ENCODE measurements at places on chromosomes 11 and 22.

- no peak for DNase-seq
These were observed 791.2 kb upstream of the FAT3 start for GRCh38 chr11:91433284-91434010.

GRCh38 chr11:17845431-17845881 is 110.9 kb downstream of the KCNC1 start:
- no peak for DNase-seq

DNA sequence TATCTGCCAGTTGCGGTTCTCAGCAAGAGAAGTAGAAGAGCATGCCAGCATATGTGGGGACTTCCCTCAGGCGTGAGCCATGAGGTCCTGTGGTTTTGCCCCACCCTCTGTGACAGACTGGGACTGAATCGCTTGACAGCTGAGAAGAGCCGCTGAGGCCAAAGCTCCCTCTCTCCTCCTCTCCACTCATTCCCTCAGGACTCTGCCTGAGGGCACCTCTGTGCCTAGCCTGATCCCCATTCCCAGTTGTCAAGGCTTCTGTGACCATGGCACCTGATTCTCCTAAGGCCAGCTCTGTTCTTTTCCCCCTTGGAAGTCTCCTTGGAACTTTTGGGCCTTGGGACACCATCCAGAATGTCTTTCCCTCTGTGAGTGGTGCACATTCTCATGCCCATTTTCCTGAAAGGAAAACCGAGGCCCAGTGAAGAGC is 27.0 kb downstream of the ART5 start:
- DNase-seq = peak; percentile 60

GRCh38 chr11:117121176-117121575 is 22.9 kb upstream of the PAFAH1B2 start:
- no peak for DNase-seq

DNA sequence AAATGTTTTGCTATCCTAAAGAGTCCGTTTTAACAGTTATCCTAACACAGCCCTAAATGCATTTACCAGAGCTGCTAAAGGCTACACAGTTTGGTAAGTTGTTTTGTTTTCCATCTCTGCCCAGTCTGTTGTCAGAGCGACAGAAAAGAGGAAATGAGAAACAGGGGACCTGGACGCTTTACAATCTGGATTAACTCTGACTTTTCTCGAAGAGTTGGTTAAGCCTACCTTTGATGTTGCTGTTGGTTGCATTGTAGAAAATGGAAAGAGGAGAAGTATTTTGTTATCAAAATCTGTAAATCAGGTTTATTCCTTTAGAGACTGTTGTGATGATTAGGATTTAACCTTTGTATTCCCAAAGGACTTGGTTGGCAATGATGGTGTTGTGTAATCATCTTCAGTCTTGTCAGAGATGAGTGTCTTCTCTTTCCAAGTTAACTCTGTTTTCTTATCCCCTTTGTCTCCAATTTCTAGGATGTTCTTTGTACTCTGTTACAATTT is 481 bp downstream of the ANGPTL5 start:
- no peak for DNase-seq

GRCh38 chr22:38305471-38306448 is 11.5 kb downstream of the CSNK1E start:
- DNase-seq = no peak

GRCh38 chr11:80872116-80872728 is 1431.4 kb upstream of the TENM4 start:
- DNase-seq = no peak

GRCh38 chr11:128302425-128303186 is 284.8 kb downstream of the ETS1 start:
- no peak for DNase-seq

DNA sequence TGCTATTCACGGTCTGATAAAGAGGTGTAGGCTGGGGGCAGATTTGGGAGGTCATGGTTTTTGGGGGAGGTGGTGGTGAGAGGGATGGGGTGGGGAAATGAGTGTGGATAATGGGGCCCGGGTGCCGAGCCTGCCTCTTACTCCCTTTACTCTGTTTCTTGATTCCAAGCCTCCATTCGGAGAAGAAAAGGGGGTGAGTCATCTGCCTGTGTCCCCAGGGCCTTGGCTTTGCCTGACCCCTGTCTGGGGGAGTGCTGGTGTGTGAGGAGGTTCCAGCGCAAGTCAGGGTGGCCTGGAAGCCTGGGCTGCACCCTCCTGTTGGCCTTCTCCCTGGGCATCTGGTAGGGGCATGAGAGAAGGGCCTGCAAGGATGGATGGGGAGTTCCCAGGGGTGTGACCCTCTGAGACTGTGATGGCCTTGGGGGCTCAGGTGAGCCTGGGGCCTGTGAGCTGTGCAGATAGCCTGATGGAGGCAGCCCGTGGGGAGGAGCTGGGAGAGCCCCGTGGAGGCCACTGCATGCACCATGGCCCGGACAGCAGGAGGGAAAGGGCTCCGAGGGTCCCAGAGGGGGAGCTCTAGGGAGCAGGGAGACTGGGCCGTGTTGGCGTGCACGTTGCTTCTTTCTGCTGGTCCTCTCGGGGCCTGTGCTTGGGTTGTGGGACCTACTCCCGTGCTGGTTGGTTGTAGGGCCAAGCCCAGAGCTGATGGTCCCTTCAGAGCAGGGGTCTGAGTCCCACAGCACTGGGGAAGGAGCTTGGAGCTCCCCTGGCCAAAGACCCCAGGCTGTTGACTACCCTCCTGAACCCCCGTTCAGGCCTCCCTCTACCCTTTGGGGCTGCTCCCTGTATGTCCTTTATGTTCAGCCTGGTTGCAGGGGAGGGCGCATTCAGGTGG is 26.3 kb upstream of the ACR start:
- DNase-seq = no peak

GRCh38 chr11:16881766-16882165 is 132.4 kb downstream of the PLEKHA7 start:
- DNase-seq = no peak

GRCh38 chr11:34603129-34604001 is 17.5 kb upstream of the EHF start:
- no peak for DNase-seq

DNA sequence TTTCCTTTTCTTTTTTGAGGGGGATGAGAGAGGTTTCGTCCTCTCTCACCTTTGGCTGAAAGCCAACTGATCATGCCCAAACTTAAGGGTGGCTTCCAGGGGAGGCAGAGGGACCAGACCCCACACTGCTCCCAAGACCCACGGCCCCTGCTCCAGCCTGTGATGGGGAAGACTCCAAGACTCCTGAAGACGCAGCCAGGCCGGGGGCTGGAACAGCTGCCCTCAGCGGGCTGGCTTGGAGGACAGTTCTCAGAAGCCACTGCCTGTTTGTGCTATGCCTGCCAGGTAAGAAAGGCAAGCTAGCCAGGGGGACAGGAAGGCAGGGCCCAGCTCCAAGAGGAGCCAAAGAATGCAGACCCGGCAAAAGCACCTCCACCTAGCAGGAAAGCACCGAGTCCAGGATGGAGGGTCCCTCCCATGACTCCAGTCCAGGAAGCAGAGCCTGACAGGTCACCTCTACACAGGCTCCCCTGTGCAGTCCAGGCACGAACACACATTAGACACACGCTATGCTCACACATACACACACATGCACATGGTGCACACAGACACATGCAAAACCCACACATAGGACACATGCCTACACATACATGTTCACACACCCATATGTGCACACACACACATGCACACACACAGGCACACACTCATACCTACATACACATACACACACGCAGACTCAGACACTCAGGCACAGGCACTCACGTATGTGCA is 31.3 kb downstream of the GNB1L start:
- no peak for DNase-seq

DNA sequence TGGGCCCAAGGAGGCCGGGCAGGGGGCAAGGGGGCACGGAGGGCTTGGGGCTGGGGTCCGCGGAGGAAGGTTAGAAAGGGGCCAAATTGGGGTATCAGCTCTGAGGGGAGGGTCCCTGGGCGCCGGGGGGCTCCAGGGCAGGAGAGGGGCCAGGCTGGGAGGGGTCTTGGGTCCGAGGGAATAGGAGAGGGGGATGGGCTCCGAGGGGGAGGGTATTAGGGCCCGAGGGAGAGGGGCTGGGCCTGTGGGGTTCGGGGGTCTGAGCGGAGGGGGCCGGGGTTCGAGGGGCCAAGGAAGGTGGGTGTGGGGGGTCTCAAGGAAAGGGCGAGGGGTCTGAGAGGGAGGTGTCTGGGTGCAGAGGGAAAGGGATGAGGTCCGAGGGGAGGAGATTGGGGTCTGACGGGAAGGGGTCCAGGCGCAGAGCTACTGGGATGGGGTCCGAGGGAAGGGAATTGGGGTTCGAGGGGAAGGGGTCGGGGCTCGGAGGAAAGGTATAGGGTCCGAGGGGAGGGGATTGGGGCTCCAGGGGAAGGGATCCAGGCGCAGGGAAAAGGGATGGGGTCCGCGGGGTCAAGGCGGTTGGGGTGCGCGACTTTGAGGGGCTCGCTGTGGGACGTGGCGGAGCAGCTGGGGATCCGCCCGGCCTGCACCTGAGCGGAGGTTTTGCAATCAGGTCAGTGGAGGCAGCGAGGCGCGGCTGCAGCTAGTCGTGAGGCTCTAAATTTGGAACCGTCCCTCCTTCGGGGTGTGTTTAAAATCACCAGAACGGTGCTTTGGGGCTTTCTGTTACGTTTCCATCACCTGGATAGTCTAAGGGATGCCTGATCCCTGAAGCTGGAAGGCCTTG is 728 bp downstream of the CTTN start:
- DNase-seq = no peak

GRCh38 chr11:66607126-66607834 is 9.2 kb upstream of the RBM14 start:
- no peak for DNase-seq

DNA sequence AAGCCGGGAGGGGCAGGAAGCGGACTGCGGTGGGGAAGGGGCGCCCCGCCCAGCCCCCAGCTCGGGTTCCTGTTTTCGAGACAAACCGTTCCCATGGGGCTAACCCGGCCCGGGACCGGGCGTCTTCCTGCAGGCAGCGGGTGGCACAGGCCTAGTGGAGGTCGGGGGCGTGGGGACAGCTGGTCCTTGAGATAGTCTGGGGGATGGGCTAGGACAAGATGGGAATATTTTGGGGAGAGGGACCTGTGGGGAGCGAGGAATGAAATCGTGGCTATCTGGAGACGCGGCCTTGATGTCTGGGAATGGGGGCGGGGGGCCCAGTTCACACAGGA is 1.2 kb upstream of the RASGRP2 start:
- DNase-seq = no peak

DNA sequence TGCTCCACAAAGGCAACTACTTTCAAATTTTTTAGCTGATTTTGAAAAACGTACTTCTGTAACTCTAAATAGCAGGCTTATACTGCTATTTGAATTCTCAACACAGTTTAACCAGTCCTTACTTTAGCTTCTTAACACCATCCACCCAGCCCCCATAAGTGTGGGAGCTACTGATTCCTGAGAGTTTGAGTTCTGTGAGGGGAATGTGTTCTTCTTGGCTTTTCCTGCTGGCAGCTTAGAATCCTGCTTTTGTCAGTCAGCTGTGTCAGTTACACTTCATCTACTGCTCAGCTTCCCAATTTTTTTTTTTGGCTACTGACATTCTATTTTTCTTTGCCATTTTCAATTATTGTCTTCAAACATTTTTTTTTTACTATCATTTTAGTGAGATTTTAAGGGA is 440.4 kb downstream of the INSC start:
- no peak for DNase-seq

GRCh38 chr11:108875134-108875533 is 210.3 kb downstream of the DDX10 start:
- DNase-seq = no peak

DNA sequence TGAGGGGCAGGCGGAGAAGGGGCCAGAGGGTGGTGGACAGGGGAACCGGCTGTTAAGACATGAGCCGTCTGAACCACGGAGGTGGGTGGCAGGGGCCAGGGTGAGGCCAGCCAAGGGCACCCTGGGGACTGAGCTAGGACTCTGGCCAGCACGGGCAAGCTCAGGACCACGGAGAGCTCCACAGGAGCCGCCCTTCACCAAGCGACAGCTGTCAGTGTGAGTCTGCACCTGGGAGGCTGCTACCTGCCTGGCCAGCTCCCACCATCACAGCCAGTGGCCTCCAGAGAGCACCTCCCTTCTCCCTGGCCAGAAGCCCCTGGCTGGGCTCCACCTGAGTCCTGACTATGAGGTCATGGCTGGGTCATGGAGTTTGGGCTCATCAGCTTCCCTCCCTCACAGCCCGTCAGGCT is 21.6 kb downstream of the MGAT3 start:
- DNase-seq = no peak

GRCh38 chr11:67354075-67355022 is 1.0 kb upstream of the POLD4 start:
- no peak for DNase-seq

DNA sequence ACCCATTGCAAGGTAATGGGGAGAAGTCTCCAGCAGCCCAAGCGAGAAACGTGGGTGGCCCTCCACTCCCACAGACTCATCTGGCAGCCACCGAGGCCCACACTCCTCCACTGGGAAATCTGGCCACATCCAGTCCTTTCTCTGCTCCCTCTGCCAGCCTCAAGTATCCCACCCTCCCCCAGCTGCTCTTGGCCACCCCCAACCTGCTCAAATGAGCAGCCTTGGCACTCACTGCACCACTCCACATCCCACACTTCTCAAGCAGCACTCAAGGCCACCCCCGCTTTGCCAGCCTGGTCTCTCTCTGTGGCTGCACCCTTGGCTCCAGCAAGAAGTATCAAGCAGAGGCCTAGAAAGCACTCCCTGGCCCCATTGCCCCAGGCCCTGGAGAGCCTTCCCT is 28.2 kb downstream of the SLC22A12 start:
- no peak for DNase-seq

- no peak for DNase-seq
These were observed 59.1 kb upstream of the MPEG1 start for GRCh38 chr11:59271811-59272327.

DNA sequence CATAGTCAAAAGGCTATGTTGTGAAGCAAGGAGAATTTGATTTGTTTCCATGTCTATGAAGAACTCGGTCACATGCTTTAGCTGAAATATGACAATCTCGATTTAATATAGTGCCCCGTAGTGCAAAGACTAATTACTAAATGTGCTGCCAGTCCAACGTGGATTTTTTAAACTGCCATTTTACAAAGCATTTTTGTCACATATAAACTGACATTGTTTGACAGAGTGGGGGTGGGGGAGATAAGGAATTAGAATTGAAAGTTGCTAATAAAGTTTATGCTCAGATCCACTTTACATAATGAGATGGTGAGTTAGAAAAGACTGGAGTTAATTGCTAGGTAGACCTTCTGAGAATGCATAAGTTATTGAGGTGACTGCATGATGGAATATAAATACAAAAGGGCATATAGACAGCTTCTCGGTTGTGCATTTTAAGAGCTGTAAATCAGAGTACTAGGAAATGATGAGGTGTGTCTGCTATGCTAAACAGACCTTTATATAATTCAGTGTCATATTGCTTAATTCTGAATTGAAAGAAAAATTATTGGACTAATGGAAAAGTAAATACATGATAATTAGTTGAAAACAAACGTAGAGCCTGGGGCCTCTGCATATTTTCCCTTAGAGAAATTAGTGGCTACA is 158.9 kb upstream of the MTNR1B start:
- DNase-seq = no peak

DNA sequence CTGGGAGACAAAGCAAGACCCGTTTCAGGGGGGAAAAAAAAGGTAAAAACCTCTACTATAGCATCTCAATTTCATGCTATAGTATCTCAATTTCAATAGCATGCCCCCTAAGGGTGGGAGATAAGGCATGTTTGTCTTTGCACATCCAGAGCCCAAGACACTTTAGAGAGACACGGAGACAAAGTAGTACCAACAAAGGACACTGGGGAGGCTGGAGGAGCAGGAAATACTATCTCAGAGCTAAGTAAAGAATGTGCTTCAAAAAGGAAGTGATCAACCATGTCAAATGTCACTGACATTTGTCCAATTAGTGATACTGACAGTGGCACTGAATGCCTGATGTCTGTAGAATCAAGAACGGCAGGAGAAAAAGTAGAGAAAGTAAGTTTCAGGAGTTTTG is 68.6 kb downstream of the RRAS2 start:
- no peak for DNase-seq

All from stimulated activated CD4-positive, alpha-beta T cell treated with anti-CD3 and anti-CD28 coated beads, TNF-alpha, amount 100 ng/mL, for 24 hours (primary cell).